Left colon (tissue), 2 donors: ENCODE measurements at places on chromosomes 7 and 10. TPM values are rescaled to one million over a fixed set of nuclear protein-coding genes. Genes with fewer than 3 reads are reported as not detected.
A peak's percentile ranks its signal among the peaks of the same experiment; 100 is the strongest.

GDF2 gene
- not detected for total RNA-seq

DNA sequence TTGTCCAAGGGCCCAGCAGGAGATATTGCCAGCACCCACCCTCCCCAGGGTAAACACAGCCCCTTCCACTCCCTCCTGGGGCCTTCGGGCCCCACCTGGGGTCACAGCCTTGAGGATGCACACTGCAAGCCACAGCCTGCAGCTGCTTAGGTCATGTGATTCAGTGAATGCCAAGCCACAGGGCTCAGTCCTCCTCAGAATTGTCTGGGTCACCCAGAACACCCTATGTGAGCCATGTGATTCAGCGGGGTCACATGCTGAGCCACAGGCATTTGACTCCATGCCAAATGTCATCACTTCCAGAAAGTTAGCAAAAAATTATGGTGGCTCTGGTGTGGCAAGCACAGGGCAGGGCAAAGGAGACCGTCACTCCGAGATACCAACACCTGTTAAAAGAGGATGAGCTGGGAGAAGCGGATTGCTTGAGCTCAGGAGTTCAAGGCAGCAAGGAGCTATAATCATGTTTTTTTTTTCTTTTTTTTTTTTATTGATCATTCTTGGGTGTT, 17.2 kb upstream of the PSAP start:
- DNase-seq: peak; percentile 69

GRCh38 chr10:46329690-46330016, 42.9 kb downstream of the ANTXRL start:
- no peak for DNase-seq

- DNase-seq: no peak
Observed at GRCh38 chr10:7659560-7659959, 7.2 kb downstream of the ITIH5 start.

DNA sequence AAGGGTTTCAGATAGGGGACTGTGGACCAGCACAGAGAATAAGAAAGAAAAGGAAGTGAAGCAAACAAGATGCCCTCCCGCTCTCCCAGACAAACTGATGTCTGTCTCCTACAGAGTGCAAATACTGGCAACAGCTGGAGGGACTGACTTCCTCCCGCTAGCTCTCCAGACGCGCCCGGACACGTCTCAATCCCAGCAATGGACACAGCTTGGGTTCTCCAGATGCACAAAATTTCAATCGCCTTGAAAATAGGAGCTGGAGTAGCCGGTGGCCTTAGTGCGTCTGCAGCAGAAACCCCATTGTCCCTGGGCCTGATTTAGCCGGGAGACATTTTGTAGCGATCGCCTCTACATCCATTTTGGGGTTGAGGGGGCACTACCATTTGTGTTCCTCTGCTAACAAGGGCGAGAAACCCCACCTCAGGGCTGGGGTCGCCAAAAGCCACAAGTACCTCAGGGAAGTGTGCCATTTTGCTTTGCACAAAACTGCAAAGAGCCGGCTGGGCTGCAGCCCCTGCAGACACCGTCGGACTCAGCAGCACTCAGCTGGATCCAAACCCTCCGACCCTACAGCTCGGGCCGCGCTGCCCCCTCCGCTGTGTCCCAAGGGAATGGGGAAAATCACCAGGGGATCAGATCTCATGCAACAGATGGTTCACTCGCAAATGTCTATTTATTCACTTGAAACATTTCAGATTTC, 5.9 kb downstream of the CPA2 start:
- DNase-seq: no peak

DNA sequence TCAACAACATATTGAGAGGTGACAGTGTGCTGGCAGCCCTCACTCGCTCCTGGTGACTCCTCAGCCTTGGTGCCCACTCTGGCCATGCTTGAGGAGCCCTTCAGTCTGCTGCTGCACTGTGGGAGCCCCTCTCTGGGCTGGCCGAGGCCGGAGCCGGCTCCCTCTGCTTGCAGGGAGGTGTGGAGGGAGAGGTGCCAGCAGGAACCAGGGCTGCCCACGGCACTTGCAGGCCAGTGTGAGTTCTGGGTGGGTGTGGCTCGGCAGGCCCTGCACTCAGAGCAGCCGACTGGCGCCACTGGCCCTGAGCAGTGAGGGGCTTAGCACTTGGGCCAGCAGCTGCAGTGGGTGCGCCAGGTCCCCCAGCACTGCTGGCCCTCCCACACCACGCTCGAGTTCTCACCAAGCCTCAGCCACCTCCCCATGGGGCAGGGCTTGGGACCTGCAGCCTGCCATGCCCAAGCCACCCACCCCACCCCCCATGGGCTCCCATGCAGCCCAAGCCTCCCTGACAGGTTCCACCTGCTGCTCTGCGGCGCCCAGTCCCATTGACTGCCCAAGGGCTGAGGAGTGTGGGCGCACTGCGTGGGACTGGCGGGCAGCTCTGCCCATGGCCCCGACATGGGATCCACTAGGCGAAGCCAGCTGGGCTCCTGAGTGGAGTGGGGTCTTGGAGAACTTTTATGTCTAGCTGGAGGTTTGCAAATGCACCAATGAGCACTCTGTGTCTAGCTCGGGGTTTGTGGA, 377.1 kb upstream of the ANKRD30A start:
- DNase-seq: no peak

GRCh38 chr7:149735181-149735602, 38.2 kb downstream of the ZNF467 start:
- DNase-seq: no peak

DNA sequence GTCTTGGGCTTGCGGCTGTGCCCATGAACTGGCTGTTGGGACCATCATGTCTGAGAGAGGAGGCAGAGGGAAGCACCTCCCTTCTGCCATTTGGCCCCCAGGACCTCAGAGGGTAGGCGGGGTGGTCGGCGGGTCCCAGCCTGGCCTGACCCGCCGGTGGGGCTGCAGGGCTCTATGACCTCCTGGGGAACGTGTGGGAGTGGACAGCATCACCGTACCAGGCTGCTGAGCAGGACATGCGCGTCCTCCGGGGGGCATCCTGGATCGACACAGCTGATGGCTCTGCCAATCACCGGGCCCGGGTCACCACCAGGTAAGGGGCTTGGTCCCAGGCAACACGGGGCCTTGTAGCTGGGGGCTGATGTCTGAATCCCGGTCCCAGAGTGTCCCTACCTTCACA, 14.1 kb downstream of the SUMF2 start:
- no peak for DNase-seq
